ENCODE measurements at places on chromosomes 5 and 9.

GRCh38 chr9:27528886-27529315, 713 bp downstream of the MOB3B start:
- peak; percentile 38 for DNase-seq

DNA sequence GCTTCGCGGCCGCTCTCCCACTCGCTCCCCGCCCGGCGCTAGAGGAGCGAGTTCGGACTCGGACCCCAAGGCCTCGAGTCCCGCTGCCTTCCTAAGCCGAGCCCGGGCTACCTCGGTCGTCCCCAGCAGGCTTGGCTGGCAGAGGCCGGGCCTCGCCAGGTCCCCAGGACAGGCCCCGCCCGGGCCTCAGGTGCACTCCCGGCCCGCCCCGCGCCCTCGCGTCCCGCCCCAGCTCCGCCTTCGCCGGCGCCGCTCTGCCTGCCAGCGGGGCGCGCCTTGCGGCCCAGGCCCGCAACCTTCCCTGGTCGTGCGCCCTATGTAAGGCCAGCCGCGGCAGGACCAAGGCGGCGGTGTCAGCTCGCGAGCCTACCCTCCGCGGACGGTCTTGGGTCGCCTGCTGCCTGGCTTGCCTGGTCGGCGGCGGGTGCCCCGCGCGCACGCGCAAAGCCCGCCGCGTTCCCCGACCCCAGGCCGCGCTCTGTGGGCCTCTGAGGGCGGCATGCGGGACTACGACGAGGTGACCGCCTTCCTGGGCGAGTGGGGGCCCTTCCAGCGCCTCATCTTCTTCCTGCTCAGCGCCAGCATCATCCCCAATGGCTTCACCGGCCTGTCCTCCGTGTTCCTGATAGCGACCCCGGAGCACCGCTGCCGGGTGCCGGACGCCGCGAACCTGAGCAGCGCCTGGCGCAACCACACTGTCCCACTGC, at the start of gene SLC22A5:
Gene SLC22A5, plus strand, starts transcription at position 237 of the 707 bp plus-strand sequence. Its CDS starts 263 bp downstream, at position 500.
- DNase-seq, result peak; percentile 75

DNA sequence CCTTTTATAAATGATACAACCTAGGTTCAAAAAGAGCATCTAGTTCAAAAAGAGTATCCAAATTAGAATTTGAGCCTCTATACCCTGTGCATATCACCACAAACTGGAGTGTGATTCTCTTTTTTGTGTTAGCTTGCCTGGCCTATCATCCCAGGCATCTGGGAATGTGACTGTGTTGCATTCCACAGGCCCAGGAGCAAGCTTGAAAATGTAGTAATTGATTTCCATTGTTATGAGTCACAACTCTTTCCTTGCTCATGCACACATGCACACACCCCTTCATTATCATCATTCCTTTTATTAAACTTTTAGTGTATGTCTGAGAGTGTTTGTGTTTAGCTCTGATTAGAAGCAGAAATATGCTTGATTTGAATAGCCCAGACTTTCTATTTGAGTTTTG, 75.2 kb downstream of the FCHO2 start:
- no peak for DNase-seq

- DNase-seq, result no peak
These were observed 259.1 kb downstream of the SYK start for GRCh38 chr9:91060520-91061343.

DNA sequence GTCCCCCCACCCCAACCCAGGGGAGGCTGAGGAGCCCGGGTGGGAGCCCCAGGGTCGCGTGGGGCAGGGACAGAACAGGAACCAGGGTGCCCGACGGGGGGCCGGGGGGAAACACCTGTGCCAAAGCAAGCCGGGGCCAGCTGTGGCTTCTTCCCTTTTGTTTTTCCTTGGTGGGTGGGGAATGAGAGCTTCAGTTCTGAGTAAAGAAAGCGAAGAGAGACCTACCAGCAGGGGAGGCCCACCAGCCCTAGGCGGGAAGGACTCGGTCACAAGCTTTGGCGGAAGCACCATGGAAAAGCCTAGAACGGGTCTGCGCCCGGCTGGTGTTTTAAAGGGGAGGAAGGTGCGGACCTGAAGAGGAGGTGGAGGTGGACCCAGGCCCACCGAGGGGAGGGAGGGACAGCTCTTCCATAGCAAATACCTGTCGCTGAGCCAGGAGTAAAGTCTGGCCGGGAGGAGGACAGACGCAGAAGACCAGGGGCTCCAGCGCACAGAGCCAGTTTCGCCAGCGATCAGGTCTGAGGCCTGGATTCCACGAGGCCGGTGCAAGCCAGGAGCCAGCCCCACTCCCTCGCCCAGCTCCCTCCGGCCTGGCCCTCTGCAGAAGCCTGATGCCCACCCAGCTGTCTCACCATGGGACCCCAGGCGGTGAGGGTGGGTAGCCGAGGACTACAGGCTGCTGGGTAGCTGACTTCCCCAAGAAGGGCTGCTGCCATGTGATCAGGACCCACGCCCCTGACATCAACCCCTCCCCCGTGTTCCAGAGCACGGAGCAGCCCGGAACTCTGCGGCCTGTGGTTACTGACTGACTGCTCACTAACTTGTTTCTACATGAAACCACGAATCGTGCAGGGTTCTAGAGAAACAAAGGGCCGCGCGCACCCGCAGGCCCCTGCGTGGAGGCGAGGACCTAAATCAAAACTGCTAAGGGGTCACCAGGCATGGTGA, 849 bp upstream of the MGAT1 start:
- DNase-seq, result peak; percentile 70

DNA sequence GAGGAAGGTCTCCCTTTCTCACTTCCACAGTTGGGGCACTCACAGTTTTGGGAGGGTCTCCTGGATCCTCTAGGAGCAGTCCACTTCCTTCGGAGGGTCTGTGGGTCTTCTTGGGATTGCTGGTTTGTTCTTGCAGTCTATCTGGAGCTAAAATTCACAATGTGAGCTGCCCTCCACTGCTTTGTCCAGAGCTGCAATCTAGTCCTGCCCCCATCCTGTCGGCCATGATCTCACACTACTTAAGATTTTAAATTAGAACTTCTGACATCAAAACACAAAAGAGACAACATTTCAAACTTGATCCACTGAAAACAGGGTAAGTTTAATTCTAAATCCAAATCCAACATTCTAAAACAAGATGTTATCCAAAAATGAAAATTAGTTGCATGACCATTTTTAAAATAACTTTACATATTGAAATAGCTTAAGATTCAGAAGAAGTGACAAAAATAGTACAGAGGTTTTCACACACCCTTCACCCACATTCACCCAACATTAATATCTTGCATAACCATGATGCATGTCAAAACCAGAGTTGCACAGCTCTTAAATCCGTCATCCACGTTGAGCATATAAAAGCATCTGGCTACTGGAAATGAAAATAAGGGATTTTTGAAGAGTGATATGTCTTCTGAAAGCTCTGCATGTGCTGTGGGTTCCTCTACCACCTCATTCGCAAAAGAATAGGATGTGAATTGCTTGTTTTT, 113.7 kb upstream of the EPB41L4A start:
- no peak for DNase-seq

GRCh38 chr5:145859897-145860296, 12.9 kb downstream of the GRXCR2 start:
- no peak for DNase-seq

- no peak for DNase-seq
These were observed 94.6 kb downstream of the KDM4C start for GRCh38 chr9:6852243-6852963.

DNA sequence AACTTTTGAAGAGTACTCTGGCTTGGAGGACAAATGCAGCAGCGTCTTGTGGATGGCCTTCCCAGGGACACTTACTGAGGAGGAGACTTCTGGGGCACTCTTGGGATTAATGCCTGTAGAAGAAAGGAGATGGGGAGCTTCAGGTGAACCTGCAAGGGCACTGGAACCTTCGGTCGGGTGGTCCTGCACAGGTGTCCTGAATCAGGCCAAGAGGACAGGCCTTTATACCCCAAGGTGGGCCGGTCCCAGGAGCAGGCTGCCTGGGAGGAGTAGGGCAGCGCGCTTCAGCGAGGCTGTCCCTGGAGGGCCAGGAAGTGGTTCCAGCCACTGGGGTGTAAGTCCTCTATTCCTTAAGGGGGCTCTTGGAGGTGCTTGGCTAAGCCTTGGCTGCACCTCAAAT, 27.9 kb downstream of the GADD45G start:
- no peak for DNase-seq

- DNase-seq, result no peak
These were observed 101.6 kb upstream of the PCA3 start for GRCh38 chr9:76662476-76663281.

GRCh38 chr9:125430161-125431011, 168.8 kb downstream of the GAPVD1 start:
- DNase-seq, result no peak

DNA sequence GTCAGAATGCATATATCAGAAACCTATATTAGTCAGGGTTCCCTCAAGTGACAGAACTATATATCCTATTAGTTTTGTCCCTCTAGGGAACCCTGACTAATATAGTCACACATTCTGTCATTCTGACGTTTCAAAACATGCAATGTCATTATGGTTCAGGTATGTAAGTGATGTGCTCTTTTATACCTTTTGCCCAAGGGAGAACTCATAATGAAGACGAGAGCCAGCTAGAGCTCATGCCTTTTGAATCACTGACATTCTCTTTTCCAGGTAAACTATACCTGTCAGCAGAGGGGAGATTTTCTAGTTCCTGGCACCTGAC, 576.7 kb downstream of the LRRC70 start:
- no peak for DNase-seq

DNA sequence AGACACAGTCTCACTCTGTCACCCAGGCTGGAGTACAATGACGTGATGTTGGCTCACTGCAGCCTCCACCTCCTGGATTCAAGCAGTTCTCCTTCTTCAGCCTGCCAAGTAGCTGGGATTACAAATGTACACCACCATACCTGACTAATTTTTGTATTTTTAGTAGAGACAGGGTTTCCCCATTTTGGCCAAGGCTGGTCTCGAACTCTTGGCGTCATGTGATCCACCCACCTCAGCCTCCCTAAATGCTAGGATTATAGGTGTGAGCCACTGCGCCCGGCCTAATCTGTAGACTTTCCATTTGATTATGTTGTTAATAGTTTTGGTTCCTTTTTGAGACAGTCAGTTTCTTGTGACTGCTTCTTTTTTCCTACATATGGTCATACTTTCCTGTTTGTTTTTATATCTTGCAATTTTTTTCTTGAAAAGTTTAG, 31.0 kb downstream of the MTREX start:
- DNase-seq, result peak; percentile 42

DNA sequence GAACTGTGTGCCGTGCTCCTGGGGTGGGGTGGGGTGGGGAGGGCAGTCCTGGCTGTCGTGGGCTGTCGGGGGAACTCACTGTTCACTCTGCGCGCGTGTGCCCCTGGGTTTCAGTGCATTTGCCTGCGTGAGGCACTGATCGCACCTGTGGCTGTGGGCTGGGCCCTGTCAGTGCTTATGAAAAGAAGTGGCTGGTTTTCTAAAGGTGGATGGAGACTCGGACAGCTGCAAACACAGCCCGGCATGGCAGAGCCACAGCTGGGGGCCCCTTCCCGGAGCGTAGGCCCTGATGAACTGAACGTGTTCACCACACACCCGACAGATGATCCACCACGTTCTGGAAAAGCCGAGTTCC, 42.7 kb downstream of the NKD2 start:
- DNase-seq, result no peak

- DNase-seq, result no peak
These were observed 4.4 kb downstream of the GPR107 start for GRCh38 chr9:130058154-130058553.

DNA sequence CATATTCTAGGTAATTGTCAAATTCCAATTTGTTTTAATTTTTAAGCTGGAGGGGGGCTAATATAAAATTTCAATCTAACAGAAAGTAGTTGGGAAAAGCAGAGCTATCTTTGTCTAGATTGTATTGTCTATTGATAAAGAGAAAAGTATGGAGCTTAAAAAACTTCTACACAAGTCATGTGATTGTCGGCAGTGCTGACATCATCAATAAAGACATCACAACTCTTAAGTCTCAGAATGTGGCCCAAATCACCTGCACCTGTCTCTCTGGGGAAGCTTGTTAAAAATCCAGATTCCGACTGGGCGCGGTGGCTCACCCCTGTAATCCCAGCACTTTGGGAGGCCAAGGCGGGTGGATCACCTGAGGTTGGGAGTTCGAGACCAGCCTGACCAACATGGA, 333.8 kb downstream of the RASEF start:
- DNase-seq, result no peak

- no peak for DNase-seq
These were observed 16.9 kb downstream of the ZNF618 start for GRCh38 chr9:113892861-113893491.

DNA sequence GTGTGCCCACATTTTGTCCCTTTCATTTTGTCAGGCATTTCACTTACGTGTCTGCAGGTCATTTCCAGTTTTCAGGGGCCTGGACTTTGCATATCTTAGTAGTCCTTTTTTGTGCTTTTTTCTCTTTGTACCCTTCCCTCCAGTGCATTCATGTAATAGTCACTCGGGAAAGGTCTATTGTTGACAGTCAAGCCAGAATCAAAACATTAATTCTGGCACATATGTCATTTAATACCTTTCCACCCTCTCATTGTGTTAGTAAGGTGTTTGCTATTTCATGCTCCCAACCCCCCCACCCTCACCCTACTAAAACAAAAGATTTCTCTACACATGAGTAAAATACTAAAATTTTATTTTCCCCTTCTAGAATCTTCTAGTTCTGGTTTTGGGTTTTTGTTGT, 42.7 kb downstream of the UGCG start:
- no peak for DNase-seq

GRCh38 chr5:71629950-71630349, 42.8 kb downstream of the MCCC2 start:
- DNase-seq, result no peak

DNA sequence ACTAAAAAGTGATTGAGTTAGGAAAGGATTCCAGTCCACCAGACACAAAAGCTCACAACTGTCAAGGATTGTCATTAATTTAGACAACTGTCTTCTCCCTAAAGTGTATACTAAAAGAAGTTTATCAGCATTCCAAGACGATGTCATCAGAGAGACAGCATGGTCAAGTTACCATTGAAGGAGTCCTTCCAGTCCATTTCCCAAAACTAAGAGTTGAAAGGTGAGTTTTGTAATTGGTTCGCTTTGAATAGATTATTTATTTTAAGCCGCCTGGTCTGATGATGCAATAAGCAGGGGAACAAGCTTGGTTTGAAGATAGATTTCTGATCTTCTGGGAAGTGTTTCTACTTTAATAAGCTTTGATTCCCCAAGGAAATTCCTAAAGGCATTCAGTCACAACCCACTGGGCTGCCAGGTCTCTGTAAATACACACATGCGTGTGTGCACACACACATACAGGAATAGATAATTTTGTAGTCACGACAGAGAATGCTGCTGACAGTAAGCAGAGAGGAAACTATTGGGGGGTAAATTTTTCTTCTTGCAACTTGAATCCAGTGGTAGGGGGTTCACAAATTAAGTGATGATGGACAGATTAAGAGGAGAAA, 234.8 kb downstream of the PIK3R1 start:
- DNase-seq, result no peak

DNA sequence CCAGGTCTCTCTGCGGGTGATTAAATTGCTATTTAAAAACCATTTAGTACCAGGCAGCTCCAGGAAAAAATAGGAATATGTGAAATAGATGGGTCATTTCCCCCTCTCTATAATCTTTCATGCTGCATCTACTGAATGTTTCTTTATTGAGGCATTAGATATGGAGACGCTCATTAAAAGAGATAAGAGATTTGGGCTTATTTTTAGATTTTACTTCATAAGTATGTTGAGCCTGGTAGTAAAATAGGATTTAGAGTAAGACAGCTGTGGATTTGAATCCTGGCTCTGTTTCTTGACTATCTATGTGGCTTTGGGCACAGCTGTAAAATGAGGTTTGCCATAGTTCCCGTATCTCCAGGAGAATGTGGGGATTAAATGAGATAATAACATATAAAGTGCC, 451.0 kb upstream of the GRIA1 start:
- DNase-seq, result no peak

Measured in stimulated activated CD4-positive, alpha-beta T cell treated with anti-CD3 and anti-CD28 coated beads, Interleukin-12 subunit alpha, Interleukin-12 subunit beta, amount 100 ng/mL, for 4 hours (primary cell).